Neural crest cell (in vitro differentiated cells): ENCODE measurements at places on chromosomes 2 and 18. TPM values are rescaled to one million over a fixed set of nuclear protein-coding genes. Genes with fewer than 3 reads are reported as not detected.

GRCh38 chr18:23920054-23920453 lies 94.5 kb upstream of the TTC39C start:
- no peak overlapping the region for H3K4me3 ChIP-seq
- DNase-seq = no peak
- H3K4me1 ChIP-seq = peaks cover 4% of the 10 kb centered on the region
- H3K27ac ChIP-seq = no peak overlapping the region
- H3K27me3 ChIP-seq = peaks cover 29% of the 10 kb centered on the region
- no peaks in the 10 kb centered on the region for H3K36me3 ChIP-seq

Gene ARHGAP28
- 20.2 and 22.5 TPM in 2 replicates for total RNA-seq

Gene POTEC
- not detected in 2 replicates for total RNA-seq

Gene LHCGR
- total RNA-seq = 0.12 TPM in 1 of 2 replicates, not detected in the other

DNA sequence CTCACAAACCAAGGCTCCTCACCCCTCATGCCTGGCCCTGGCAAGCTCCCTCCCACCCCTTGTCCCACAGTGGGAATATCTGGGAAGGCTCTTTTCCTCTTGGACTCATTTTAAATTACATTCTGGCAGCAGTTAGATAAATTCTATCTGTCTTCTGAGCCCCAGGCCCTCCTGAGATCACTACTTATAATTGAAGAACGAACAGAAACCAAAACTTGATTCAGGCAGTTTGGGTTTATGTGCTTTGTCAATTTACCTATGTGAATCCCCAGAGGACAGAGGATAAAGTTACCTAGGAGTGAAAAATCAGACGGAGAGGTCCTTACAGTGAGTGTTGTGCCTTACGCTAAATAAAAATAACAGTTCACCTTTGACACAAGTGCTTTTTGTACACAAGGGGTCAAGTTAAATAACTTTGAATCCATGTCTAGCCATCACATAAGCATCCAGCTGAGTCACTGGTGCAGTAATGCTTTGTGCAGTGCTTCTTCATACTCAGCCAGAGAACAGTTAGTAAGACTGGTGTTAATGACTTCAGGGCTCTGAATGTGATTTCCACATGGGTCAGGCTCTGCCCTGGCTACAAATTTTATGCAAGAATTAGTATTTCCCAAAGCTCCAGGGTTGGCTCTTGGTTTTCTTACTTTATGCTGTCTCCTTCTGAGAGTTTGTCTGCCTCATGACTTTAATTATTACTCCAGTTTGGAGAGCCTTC lies 329.3 kb downstream of the INSIG2 start:
- no peak overlapping the region for H3K4me3 ChIP-seq
- DNase-seq = no peak
- no peaks in the 10 kb centered on the region for H3K4me1 ChIP-seq
- H3K27ac ChIP-seq = peak overlapping the region; percentile 23
- H3K27me3 ChIP-seq = peaks cover 24% of the 10 kb centered on the region

GRCh38 chr2:99096728-99097127 lies 44.8 kb upstream of the C2orf15 start:
- no peaks in the 10 kb centered on the region for H3K4me1 ChIP-seq
- H3K36me3 ChIP-seq = peaks cover 16% of the 10 kb centered on the region
- DNase-seq = no peak
- no peak overlapping the region for H3K27ac ChIP-seq

Gene RAMP1
- total RNA-seq = 0.58 and 0.91 TPM in 2 replicates

DNA sequence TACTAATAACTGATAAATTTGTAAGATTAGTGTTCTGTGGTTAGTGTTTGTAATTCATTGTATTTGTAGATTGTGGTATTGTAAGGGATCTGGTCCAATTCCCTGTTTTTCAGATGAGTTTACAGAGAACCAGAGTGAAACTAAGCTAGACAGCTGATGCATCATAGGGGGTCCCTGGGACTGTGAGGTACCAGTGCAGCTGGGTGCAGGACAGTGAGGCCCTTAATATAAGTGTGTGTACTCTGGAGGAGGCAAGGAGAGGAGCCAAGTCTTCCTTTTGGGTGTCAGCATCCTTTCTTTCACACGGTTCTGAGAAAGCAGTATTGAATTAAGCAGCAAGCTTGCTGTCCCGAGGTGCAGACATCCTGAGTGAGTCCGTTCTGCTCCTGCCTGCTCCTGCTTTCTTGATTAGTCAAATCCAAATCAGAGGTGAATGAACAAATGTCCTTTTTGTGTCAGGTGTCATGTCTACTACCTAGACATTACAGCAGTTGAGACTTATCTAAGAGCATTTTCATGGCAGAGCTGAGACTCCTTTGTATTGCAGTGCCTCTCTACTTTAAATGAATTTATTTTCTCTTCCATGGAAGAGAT lies 194.9 kb downstream of the MCFD2 start:
- H3K36me3 ChIP-seq = peaks cover 15% of the 10 kb centered on the region
- peaks cover 39% of the 10 kb centered on the region for H3K4me1 ChIP-seq
- H3K4me3 ChIP-seq = no peak overlapping the region
- H3K27ac ChIP-seq = no peak overlapping the region
- H3K27me3 ChIP-seq = no peaks in the 10 kb centered on the region

Gene PPP4R1
- 136 and 138 TPM in 2 replicates for total RNA-seq

DNA sequence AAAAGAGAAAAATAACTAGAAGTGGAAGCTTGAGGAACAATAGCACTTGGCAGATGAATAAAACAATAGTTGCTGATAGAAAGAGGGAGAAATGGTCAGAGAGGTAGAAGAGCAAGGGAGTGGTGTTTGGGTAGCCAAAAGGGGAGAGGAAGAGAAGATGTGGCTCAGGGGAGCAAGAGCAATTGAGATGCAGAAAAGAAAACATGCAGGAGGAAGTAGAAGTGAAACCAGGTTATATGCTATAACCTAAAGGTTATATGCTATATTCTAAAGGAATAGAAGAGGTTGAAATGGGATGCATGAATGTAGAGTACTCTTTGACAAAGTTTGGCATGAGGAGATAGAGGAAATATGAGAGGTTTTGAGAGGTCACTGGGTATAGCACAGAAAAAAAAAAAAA lies 759.5 kb downstream of the SATB2 start:
- H3K27ac ChIP-seq = no peak overlapping the region
- H3K4me3 ChIP-seq = no peak overlapping the region
- H3K27me3 ChIP-seq = peaks cover 18% of the 10 kb centered on the region

Gene PSTPIP2
- 7.0 and 7.1 TPM in 2 replicates for total RNA-seq

- no peak overlapping the region for H3K27ac ChIP-seq
- H3K27me3 ChIP-seq = no peaks in the 10 kb centered on the region
- DNase-seq = no peak
- H3K4me1 ChIP-seq = no peaks in the 10 kb centered on the region
Measured at GRCh38 chr2:43513216-43513615, 82.6 kb downstream of the THADA start.

- H3K27me3 ChIP-seq = peaks cover 2% of the 10 kb centered on the region
- no peaks in the 10 kb centered on the region for H3K36me3 ChIP-seq
- no peak overlapping the region for H3K4me3 ChIP-seq
Measured at GRCh38 chr2:28644760-28645159, 106.9 kb upstream of the PPP1CB start.

DNA sequence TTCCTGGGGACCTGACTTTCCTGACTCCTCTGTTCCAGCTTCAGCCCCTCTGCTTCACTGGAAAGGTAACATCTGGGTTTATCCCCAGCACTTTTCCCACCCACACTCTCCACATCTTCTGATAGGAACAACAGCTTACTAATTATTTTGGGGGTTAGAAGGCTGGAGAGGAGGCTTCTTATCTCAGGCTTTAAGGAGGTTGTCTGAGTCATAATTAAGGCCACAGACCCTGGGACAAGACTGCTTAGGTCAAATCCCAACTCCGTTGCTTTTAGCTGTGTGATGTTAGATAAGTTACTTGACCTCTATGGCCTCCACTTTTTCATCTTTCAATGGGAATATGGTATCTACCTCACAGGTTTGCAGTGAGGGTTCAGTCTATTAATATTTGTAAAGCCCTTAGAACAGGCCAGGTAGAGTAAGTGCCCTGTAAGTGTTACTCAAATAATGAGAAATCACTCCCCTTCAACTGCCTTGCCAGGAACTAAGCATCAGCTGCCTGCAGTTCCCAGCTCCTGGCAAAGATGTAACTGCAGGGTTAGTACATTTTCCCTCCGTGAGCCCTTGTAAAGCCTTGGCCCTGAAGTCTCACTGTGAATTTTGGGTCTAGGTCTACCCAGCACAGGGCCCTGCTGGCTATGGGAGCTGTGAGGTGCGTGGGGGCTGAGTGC lies 123.6 kb downstream of the MTX2 start:
- no peaks in the 10 kb centered on the region for H3K36me3 ChIP-seq
- no peaks in the 10 kb centered on the region for H3K4me1 ChIP-seq
- H3K27ac ChIP-seq = no peak overlapping the region

- no peak for DNase-seq
- no peak overlapping the region for H3K4me3 ChIP-seq
- no peaks in the 10 kb centered on the region for H3K27me3 ChIP-seq
- H3K27ac ChIP-seq = no peak overlapping the region
- no peaks in the 10 kb centered on the region for H3K4me1 ChIP-seq
Measured at GRCh38 chr2:42392191-42392590, 31.2 kb upstream of the COX7A2L start.

DNA sequence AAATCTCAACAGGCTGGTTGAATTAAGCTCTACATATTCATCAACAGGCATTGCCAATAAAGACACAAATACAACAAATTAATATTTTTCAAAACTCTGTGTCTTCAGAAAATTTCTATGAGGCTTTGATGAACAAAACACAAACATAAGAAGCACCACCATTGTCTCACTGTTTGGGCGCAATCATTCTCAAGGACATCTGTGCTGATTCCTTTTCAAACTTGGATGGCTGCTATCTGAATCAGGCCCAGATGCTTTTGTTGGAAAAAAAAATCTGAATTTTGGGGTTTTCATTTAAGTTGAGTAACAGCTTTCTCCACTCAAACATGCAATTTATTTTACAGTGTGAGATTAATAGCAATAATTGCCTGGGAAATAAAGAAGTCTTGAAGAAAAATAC lies 173.8 kb downstream of the NRXN1 start:
- H3K27ac ChIP-seq = no peak overlapping the region
- H3K4me3 ChIP-seq = no peak overlapping the region
- no peaks in the 10 kb centered on the region for H3K4me1 ChIP-seq

- DNase-seq = no peak
- no peak overlapping the region for H3K27ac ChIP-seq
- peaks cover 62% of the 10 kb centered on the region for H3K4me1 ChIP-seq
- no peak overlapping the region for H3K4me3 ChIP-seq
- H3K27me3 ChIP-seq = no peaks in the 10 kb centered on the region
Measured at GRCh38 chr2:85183076-85183475, 49.9 kb downstream of the TCF7L1 start.

- H3K36me3 ChIP-seq = no peaks in the 10 kb centered on the region
- no peak for DNase-seq
- no peak overlapping the region for H3K4me3 ChIP-seq
- no peak overlapping the region for H3K27ac ChIP-seq
- H3K4me1 ChIP-seq = no peaks in the 10 kb centered on the region
- no peaks in the 10 kb centered on the region for H3K27me3 ChIP-seq
Measured at GRCh38 chr2:84247532-84247931, 211.5 kb downstream of the SUCLG1 start.

GRCh38 chr2:130759906-130760753 lies 4.8 kb downstream of the AMER3 start:
- H3K27me3 ChIP-seq = peaks cover 60% of the 10 kb centered on the region
- H3K36me3 ChIP-seq = no peaks in the 10 kb centered on the region
- H3K4me1 ChIP-seq = peaks cover 10% of the 10 kb centered on the region
- H3K4me3 ChIP-seq = no peak overlapping the region
- no peak overlapping the region for H3K27ac ChIP-seq

Gene IL18R1
- not detected in 2 replicates for total RNA-seq

Gene IL1A
- total RNA-seq = not detected in 2 replicates

- H3K27ac ChIP-seq = no peak overlapping the region
- H3K4me1 ChIP-seq = peaks cover 20% of the 10 kb centered on the region
- H3K27me3 ChIP-seq = no peaks in the 10 kb centered on the region
- no peak overlapping the region for H3K4me3 ChIP-seq
Measured at GRCh38 chr18:74519320-74520095, 14.8 kb upstream of the CNDP1 start.

DNA sequence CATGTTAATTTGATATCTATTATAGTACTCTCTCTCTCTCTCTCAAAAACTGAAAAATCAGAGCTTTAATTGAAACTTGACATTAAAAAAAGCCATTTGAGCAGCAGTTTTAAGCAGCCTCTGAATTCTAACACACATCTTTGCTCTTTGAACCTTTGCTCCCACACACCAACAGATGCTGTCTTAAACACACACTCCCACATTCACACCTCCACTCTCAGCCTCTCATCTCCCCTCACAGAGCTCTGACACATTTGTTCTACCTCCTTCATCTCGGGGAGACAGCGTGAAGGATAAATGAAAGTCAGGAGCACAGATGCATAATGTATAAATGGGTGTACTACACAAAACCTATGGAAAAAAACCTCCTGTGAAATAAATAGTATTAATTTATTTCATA lies 95.2 kb downstream of the NAB1 start:
- H3K4me1 ChIP-seq = peaks cover 10% of the 10 kb centered on the region
- H3K4me3 ChIP-seq = no peak overlapping the region
- no peak for DNase-seq
- no peaks in the 10 kb centered on the region for H3K36me3 ChIP-seq
- no peak overlapping the region for H3K27ac ChIP-seq

Gene MOGAT1
- 0.30 TPM in 1 of 2 replicates, not detected in the other for total RNA-seq

Gene M1AP
- 0.45 and 0.77 TPM in 2 replicates for total RNA-seq

DNA sequence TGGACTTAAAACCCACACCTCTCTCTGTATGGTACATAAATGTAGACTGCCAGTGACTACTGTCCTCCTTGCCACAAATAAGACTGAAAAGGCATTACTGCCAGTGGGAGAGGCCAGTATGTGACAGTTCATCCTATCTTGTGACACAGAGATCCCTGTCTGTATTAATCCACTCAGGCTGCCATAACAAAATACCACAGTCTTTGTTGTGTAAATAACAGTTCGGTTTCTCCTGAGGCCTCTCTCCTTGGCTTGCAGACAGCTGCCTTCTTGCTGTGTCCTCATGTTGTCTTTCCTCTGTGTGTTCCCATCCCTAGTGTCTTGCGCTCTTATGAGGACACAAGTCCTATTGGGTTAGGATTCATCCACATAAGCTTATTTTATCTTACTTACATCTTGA lies 46.4 kb upstream of the IL1RL1 start:
- no peaks in the 10 kb centered on the region for H3K4me1 ChIP-seq
- H3K4me3 ChIP-seq = no peak overlapping the region
- no peaks in the 10 kb centered on the region for H3K36me3 ChIP-seq
- H3K27me3 ChIP-seq = peaks cover 8% of the 10 kb centered on the region
- no peak for DNase-seq
- H3K27ac ChIP-seq = no peak overlapping the region

Gene RTP5
- not detected in 2 replicates for total RNA-seq

Gene LRRC30
- total RNA-seq = not detected in 2 replicates

- no peaks in the 10 kb centered on the region for H3K36me3 ChIP-seq
- no peaks in the 10 kb centered on the region for H3K27me3 ChIP-seq
- no peak overlapping the region for H3K27ac ChIP-seq
- no peak overlapping the region for H3K4me3 ChIP-seq
Measured at GRCh38 chr2:182548031-182548950, 121.5 kb upstream of the PDE1A start.
